Naive thymus-derived CD4-positive, alpha-beta T cell (primary cell): ENCODE measurements at places on chromosomes 6 and 20. TPM values are rescaled to one million over a fixed set of nuclear protein-coding genes. Genes with fewer than 3 reads are reported as not detected.

GRCh38 chr20:61734733-61735502 is 330.8 kb downstream of the TAF4 start:
- DNase-seq, result no peak

DNA sequence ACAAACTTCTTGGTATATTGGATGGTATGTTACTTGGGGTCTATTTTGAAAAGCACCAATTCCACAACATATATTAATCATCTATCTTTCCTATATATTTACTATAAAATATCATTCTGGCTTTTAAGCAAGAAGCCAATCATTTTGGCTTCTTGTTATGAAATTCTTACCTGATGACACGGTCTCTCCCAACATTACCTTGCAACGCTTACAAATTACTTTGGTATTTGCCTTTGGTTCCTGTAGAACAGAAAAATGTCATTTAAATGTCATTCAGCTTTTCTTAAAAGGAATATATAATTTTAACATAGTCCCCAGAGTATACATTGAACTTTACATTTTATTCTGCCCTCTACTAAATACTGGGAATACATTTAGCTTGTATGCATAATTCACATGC is 27.4 kb downstream of the UBE3D start:
- no peak for DNase-seq

DNA sequence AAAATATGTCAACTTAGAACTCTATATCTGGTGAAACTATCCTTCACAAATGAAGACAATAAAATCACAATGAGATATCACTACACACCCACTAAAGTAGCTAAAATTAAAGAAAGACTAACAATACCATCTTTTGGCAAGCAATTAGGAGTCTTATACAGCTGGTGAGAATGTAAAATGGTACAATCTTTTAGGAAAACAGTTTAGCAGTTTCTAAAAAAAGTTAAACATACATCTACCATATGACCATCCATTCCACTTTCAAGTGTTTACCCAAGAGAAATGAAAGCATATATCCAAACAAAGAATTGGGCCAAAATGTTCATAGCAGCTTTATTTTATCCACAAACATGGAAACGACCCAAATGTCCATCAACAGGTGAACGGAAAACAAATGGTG is 13.8 kb upstream of the EEF1A1 start:
- DNase-seq, result no peak

DNA sequence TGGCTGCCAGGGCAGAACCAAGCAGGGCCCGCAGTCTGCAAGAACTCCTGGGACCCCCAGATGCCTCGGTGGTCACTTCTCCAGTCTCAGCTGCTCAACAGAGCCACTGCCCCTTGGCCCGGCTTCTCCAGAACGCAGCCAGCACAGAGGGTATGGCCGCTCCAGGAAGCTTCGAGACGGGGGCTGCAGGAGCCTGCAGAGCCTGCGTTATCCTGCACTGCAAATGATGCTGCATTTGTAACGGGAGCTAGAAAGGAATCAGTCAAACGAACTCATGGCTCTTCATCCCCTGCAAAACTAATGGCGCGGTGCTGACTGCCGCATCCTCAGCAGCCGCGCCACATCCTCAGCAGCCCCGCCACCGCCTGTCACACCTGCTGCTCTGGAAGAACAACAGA is 254.9 kb downstream of the TAF4 start:
- DNase-seq, result no peak

GRCh38 chr6:35757456-35758123 is 18.8 kb upstream of the CLPSL2 start:
- no peak for DNase-seq

The MEI4 gene
- total RNA-seq, result not detected

DNA sequence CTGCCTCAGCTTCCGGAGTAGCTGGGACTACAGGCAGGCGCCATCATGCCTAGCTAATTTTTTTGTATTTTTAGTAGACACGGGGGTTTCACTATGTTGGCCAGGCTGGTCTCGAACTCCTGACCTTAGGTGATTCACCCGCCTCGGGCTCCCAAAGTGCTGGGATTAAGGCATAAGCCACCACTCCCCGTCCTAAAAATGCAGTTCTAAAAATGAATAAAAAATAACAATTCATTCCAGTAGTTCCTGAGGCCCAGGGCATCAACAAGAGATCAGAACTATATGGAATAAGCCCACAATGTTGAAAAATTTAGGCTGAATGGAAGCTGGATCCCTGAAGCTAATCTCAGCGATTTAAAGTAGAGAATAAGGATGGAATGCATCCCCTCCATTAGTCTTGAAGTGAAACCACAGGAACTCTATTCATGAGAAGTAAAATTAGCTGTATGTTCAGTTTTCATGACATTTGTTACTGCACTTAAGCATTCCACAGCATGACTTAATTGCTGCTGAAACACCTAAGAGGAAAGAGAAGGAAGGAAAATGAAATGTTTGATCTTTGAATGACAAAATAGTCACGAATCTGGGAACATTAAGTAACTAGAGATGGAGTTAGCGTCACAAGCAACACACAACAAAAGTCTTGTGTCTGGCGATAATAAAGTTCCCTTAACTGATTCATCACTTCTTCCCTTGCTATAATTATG is 80.4 kb upstream of the RIPOR2 start:
- DNase-seq, result no peak

- DNase-seq, result no peak
Measured at GRCh38 chr6:86331265-86331840, 606.0 kb upstream of the HTR1E start.

The APOBEC2 gene
- total RNA-seq, result not detected

GRCh38 chr20:10659651-10660601 is 13.9 kb downstream of the JAG1 start:
- no peak for DNase-seq

DNA sequence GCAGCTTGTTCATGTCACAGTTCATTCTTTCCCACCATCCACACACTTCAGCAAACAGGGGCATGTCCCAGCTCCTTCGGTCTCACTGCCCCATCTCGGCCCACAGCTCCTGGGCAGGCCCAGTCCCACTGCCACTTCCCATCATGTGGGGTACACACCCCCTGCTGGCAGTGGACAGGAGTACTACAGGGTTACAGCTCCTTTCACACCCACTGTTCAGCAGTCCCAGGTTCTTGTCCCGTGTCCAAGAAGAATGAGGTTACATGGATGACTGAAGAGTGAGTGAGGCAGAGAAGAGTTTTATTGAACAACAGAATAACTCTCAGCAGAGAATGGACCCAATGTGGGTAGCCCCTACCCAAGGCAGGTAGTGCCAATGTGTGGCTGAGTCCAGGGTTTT is 77.8 kb upstream of the SMLR1 start:
- no peak for DNase-seq

DNA sequence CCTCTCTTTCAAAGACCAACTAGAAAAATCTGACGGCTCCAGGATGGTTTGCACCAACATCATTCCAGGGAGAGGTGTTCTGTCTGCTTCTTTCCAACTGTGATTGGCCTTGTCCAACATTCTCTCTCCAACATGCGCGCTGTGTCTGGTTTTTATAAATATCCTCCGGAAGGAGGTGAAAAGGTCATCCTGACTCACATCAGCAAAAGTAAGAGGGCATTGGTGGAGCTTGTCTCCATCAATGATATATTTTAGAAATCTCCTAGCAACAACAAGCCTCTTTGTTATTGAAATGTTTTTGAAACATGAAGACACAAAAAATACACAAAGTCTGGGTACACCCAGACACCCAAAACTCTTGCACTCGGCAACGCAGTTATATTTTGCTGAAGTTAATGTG is 475.3 kb upstream of the JARID2 start:
- DNase-seq, result no peak

The HELZ2 gene
- total RNA-seq, result 24.4 TPM

- no peak for DNase-seq
Measured at GRCh38 chr6:63114610-63115211, 96.6 kb upstream of the FKBP1C start.

- DNase-seq, result no peak
Measured at GRCh38 chr6:71527886-71528285, 239.3 kb downstream of the OGFRL1 start.

- DNase-seq, result no peak
Measured at GRCh38 chr6:74058606-74059005, 362.6 kb downstream of the CD109 start.

DNA sequence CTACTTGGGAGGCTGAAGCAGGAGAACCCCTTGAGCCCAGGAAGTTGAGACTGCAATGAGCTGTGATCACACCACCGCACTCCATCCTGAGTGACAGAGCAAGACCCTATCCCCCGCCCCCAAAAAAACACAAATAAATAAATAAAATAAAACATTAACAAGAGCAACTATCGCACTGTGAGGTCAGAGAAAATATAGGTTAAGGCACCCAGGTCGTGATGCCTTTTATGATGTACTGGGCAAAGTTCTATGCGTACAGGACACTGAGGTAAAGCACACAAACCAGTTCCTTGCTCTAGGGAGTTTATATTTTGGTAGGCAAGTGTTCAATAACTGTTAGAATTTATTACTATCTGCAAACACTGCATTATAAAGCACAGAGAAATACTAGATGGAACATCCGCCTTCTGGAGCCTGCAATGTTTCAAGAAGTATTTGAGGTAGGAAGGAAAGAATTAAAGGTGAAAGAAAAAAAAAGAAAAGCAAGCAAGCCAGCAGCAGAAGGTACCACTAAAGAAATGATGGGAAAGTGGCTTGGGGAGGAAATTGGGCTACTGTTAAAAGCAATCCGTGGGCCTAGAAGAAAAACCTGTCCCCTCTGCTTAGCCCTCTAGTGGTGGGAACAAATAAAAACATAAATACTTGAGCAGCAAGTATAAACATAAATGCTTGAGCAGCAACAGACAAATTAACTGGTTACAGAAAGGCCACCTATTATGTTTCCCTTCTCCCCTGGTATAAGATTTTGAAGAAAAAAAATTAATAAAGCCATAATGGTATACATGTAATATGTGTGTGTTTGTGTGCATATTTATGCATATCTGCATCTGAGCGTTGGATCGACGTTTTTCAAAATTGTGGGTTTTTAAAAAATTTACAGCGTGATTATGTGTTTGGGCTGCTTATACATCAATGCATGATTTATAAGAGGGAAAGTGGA is 128.0 kb downstream of the PHACTR1 start:
- no peak for DNase-seq

DNA sequence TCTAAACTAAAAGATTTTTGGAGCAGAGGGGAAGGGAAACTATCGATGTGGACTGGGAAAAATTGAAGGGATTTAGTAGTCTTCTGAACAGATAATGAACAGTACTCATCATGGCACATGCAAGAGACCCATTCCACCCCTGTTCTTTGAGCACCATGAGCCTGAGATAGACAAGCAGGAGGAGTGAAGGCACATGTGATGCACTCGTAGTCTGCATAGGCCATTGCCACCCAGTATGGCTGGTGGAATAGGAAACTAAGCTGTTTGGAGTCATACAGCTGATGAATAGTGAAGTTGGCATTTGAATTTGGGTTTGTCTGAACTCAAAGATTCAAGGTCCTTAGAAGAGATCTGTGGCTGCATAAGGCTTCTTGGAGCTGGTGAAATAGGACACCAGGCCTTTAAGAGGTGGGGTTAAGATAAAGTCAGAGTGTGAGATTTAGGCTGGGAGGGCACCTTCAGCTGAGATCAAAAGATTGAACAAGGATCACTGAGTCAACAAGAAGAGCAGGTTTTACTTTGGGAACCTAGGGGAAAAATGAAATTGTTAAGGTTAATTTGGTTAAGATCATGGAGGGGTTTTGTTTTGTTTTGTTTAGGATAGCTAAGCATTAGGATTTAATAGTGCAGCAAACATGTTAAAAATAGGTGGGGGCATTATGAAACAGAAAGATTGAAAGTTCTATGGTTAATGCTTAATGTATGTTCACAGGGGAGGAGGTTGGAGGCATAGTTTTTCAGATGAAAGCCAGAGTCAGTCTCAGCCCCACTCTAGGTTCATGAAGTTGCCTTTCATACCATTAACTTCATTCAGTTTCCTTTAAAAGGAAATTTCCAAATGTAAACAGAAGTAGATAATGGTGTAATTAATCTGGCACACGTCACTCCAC is 148.8 kb downstream of the ARID1B start:
- DNase-seq, result no peak

DNA sequence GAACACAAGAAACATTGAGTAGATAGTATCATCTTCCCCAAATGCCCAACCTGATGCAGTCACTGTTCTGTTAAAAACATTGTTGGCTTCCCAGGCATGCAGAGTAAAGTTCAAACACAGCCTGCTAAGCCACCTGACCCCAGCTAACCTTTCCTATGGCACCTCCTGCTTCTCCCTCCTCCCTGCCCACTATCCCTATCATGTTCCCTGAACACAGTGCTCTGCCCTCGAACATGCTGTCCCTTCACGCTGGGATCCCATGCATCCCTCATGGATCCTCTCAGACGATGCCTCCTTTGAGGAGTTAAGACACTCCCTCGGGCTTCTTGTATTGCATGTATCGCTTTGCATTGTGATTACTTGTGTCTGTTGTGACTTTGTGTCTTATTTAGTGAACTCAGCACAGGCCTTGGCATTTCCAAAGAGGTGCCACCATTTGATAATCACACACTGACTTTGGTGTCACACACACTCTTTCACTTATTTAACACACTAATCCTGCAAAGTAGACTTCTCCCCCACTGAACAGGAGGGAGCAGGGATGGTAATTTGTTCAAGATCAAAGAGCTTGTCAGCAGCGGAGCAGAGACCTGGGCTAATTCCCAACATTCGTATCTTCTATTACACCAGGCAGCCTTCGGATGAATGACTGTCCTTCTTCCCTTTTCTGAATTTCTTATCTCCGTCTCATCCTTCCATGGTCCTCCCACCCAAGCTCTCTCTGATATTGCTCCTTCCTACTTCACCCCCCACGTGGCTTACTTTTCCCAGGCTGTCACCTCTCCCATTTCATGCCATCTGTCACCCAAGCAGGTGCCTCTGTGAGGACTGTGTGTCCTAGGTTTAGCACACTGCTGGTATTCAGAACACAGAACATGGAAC is 28.3 kb upstream of the SMIM29 start:
- no peak for DNase-seq

- no peak for DNase-seq
Measured at GRCh38 chr20:38373231-38373867, 27.1 kb downstream of the LBP start.

DNA sequence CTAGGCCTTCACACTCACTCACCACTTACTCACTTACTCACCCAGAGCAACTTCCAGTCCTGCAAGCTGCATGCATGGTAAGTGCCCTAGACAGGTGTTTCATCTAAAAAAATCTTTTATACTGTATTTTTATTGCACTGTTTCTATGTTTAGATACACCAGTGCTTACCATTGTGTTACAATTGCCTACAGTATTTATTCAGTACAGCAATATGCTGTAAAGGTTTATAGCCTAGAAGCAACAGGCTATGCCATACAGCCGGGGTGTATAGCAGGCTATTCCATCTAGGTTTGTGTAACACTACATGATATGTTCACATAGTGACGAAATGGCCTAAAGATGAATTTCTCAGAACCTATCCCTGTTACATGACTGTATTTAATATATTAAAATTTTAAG is 37.1 kb upstream of the KCNK5 start:
- DNase-seq, result no peak
